Ammon's horn (tissue), 1 donor: ENCODE measurements at places on chromosomes 12 and 14.

- DNase-seq: no peak
Measured at GRCh38 chr14:24136684-24137528, 912 bp downstream of the PSME1 start.

DNA sequence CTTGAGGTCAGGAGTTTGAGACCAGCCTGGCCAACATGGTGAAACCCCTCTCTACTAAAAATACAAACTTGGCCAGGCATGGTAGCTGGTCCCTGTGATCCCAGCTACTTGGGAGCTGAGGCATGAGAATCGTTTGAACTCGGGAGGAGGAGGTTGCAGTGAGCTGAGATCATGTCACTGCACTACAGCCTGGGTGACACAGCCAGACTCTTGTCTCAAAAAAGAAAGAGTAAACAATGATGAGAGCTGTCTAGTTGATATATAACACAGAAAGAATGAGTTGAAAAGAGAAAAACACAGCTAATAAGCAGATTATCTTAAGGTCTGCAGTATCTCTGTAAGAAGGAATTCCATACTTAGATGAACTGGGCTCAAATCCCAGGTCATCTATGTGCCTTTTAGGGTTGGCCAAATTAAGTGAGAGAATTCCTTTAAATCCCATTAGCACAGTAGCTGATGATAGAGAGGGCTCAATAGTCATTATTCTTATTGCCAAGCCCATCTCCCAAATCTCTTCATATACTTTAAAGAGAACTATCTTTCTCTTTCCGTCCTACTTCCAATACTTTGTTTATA is 31.1 kb upstream of the STRAP start:
- DNase-seq: no peak

DNA sequence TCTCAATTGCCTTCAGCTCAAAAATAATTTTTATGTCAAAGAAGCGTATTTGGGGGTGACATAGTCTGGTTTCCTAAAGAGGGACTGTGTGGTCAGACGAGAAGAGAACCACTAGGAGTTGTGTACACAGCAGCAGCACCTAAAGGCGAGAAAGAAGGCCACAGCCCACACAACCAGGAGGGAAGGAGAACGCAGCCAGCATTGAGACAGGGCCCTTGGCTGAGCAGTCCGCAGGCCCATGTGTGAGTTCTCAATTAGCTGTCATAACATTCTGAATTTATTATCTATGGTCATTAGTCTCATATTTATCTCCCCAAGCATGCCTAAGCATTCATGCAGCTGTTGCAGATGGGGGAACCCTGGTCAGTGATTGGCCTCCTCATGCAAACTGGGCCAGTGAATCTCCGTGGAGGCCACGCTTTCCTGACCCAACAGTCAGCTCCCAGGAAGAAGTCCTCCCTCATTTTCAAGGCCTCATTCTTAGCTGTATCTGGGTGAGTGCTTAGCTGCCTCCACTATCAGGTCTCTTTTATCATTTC is 81.2 kb upstream of the ATF7IP start:
- DNase-seq: no peak

GRCh38 chr12:100127766-100128511 is 14.7 kb downstream of the BLTP3B start:
- no peak for DNase-seq

GRCh38 chr14:57957441-57957840 is 91.5 kb upstream of the SLC35F4 start:
- no peak for DNase-seq

- no peak for DNase-seq
Measured at GRCh38 chr14:63186453-63186852, 17.8 kb upstream of the RHOJ start.

- DNase-seq: no peak
Measured at GRCh38 chr12:56243731-56244181, 13.9 kb downstream of the SLC39A5 start.

DNA sequence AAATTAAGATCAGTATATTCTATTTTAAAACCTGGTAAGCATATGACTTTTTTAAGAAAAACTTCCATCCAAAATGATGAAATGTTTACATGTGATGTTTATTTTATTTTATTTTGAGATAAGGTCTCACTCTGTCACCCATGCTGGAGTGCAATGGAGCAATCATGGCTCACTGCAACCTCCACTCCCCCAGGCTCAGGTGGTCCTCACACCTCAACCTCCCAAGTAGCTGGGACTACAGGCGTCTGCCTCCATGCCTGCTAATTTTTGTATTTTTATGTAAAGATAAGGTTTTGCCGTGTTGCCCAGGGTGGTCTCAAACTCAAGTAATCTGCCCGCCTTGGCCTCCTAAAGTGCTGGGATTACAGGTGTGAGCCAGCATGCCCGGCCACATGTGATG is 141.8 kb downstream of the ZFP36L1 start:
- DNase-seq: no peak

DNA sequence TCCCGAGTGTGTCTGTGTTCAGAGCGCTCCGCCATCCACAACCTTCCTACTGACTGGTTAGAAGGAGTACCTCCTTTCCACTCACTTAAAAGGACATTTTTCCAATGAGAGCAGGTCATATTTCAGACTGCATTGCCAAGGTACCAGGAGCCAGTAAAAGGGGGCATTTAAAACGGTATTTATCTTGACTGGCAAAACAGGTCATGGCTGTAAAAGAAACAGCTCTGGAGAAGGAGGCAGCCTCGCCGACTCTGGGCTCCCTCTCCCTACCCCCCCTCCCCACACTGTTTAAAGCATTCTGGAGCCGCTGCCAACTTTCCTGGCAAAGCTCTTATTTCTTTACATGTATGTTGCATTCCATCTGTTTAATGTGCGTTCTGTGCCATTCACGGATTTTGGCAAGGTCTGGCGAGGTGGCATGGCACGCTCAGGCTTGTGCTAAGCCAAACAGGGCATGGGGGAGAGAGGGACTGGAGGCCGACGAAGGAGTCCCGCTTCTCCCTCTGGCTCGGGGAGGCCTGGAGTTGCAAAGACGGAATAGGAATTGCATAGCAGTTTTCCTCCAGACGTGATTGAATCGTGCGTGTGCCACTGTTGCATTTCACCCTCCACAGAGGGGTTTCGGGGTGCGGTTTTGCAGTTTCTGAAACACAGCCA is 41.2 kb upstream of the MED13L start:
- DNase-seq: no peak

- no peak for DNase-seq
Measured at GRCh38 chr12:112803620-112804282, 12.2 kb downstream of the RPH3A start.

DNA sequence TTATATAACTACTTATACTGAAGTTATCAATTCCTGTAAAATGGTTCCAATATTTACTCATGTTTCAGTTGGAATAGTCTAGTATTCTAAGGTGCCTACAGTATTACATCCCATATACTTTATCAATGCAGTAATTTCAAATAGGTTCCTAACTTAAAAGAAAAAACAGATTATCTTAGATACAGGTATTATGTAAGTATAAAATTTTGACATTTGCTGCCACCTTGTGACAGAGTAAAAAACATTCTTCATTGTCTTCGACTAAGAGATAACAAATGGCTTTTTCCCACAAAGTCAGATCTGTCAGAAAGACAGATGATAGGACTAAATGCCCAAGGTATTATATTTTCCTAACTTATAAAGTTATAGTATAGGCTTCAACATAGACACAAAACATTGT is 78.7 kb downstream of the TXNDC16 start:
- peak; percentile 28 for DNase-seq

DNA sequence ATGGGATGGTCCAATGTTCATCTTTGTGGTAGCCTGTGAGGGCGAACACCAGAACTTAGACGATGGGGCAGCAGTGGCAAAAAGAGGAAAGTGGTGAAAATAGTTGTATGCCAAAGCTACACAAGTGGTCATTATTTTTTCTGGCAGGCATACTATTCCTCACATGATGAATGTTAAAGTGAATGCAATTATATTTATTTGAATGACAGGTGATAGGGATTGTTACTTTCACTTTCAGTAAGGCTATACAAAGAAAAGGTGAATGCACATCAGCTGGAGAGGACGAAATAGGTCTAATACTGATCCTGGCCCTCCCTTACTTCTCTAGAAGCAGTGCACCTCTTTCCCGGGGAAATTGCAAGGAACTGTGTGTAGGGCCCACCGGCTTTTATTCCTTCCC is 470.1 kb downstream of the TMTC2 start:
- DNase-seq: no peak

GRCh38 chr12:93573552-93574223 is 1.2 kb downstream of the SOCS2 start:
- DNase-seq: no peak
